Right ventricle myocardium inferior (tissue), 1 donor: ENCODE measurements at places on chromosomes 16 and 17. TPM values are rescaled to one million over a fixed set of nuclear protein-coding genes. Genes with fewer than 3 reads are reported as not detected.
A peak's percentile ranks its signal among the peaks of the same experiment; 100 is the strongest.

The PTX4 gene
- total RNA-seq: not detected

- DNase-seq: no peak
Observed at GRCh38 chr16:17696616-17697015, 225.9 kb upstream of the XYLT1 start.

- DNase-seq: no peak
Observed at GRCh38 chr16:1141191-1141590, 11.7 kb upstream of the CACNA1H start.

The CES5A gene
- total RNA-seq: 0.51 TPM

The TLCD3B gene
- not detected for total RNA-seq

- DNase-seq: no peak
Observed at GRCh38 chr17:15507896-15508295, 40.5 kb upstream of the CDRT4 start.

GRCh38 chr16:72419638-72420037, 247.7 kb upstream of the PMFBP1 start:
- no peak for DNase-seq

The C16orf89 gene
- 3.5 TPM for total RNA-seq

DNA sequence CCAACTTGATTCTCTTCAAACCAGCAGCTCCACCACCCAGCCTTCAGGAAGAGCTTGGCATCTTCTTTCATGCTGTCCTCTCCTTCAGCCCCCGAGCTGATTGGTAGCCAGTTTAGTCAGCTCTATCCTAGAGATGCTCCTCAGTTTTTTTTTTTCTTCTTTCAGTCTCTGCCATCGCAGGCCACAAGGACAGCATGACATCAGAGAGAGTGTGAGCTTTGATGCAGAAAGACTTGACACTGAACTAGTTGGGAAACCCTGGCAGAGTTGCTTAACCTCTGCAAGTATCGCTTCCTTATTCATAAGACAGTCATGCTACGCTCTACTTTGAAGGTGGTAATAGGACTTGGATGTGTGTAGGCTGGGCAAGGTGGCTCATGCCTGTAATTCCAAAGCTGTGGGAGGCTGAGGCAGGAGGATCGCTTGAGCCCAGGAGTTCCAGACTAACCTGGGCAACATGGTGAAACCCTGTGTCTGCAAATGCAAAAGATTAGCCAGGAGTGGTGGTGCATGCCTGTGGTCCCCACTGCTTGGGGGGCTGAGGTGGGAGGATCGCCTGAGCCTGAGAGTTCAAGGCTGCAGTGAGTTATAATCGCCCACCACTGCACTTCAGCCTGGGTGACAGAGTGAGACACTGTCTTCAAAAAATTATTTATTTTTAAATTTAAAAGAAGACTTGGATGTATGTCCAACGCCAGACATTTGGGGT, 2.6 kb downstream of the CD300LB start:
- DNase-seq: peak; percentile 67

- no peak for DNase-seq
Observed at GRCh38 chr17:45087504-45087975, 26.4 kb downstream of the NMT1 start.

The GPT2 gene
- 21.9 TPM for total RNA-seq

The PRR35 gene
- not detected for total RNA-seq

The DCXR gene
- total RNA-seq: 175 TPM

DNA sequence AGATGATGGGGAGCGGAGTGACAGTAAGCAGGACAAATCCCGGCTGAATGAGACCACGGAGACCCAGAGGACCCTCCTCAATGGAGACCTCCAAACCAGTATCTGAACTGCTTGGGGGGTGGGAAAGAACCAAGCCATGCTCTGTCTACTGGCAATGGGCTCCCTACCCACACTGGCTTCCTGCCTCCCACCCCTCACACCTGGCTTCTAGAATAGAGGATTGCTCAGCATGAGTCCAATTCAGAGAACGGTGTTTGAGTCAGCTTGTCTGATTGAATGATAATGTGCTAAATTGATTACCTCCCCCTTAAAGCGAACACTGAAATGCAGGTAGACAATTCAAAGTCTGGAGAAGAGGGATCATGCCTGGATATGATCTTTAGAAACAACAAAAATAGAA, 5.5 kb downstream of the SSTR2 start:
- DNase-seq: no peak

GRCh38 chr17:5249615-5250014, 15.0 kb upstream of the SCIMP start:
- no peak for DNase-seq

DNA sequence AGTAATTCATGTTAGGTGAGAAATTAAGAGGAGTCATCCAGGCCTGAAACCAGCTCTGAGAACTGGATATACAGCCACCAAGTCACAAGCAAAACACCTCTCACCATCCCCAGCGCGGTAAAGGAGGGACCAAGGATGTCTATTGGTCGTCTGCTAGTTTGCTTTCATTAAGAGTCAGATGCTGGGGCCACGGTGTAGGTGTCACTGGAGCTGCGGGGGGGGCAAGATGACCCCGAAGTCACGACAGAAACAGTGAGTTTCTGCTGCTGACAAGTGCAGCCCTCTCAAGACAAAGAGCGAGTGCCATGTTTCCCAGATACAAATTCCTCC, 790 bp downstream of the NCBP3 start:
- no peak for DNase-seq

DNA sequence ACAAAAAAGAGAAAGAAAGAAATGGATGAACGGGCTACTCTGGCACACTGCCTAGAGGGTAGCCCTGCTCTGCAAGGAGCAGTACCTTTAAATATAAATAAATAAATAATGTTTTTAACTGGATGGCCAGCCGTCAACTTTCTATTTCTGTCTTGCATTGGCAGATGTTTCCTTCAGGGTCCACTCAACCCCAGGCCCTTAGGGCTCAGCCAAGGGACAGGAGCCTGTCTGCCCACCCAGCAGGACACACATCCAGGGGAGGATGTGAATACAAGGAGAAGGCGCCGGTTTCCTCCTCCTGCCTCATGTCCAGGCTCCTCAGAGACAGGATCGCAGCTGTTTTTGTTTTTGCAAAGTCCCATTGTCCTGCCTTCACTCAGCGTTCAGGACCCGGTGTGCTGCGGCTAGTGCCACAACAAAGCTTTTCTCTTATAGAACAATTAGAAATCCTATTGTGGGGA, 22.6 kb downstream of the TTYH2 start:
- no peak for DNase-seq

DNA sequence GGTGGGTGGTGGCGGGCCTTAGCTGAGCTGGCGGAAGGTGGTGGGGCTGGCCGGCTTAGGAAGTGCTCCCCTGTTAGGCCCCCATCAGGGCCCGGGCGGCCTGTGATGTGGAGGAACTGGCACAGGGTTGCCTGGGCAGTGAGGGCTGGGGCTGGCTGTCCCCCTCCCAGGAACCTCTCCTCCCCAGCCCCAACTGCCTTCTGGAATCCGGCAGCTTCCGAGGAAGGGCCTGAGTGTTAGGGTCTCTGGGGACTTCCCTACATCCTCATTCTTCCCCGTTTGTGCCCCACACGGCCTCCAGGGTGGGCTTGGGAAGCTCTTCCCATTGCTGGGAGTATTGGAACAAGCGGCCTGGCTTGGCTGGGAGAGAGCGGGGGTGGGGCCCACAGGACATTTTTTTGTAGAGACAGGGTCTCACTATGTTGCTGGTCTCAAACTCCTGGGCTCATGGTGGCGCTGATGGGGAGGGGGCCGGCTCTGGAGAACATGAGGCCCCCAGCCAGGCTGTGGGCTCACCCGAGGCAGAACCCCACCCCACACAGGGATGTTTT, 89.9 kb upstream of the CIBAR2 start:
- no peak for DNase-seq

The TVP23A gene
- 0.41 TPM for total RNA-seq

DNA sequence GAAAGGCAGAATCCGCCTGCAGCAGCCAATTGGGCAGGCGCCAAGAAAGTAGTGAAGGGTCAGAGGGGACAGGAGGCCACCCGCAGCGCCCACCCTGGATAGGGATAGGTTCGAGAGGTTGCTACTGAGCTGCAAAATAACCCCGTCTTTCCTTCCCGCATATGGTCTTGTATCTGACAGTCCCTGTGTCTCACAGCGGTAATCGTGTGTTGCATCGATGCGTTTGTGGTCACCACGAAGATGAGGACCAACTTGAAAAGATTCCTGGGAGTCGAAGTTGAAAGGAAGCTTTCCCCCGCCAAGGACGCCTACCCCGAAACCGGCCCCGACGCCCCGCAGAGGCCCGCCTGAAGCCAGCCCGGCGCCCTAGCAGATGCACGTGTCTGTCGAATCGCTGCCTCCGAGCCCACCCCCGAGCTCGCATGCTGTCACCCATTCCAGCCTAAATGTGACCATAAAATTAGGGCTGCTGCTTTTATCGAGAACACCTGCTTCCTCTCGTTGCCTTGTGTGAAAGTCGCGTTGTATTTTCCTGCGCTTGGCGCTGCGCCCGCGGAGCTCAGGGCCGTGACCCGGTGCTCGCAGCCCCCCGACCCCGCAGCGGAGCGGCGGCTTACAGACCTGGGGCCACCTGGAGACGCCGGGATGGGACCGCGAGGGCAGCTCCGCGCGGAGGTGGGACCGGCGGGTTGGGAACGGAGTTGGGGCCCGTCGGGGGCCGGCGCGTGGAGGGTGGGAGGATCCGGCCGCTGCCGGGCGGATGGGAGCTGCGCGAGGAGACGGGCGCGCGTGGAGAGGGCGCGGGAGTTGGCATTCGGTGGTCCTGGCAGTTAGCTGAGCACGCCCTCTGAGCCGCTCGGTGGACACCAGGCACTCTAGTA, at the start of gene CMTM2:
Gene CMTM2, plus strand, starts transcription at position 813 of the 881 bp plus-strand sequence. CDS start 145 bp downstream, outside the sequence.
- no peak for DNase-seq

The SLC12A3 gene
- total RNA-seq: not detected

The LITAF gene
- 78.4 TPM for total RNA-seq

DNA sequence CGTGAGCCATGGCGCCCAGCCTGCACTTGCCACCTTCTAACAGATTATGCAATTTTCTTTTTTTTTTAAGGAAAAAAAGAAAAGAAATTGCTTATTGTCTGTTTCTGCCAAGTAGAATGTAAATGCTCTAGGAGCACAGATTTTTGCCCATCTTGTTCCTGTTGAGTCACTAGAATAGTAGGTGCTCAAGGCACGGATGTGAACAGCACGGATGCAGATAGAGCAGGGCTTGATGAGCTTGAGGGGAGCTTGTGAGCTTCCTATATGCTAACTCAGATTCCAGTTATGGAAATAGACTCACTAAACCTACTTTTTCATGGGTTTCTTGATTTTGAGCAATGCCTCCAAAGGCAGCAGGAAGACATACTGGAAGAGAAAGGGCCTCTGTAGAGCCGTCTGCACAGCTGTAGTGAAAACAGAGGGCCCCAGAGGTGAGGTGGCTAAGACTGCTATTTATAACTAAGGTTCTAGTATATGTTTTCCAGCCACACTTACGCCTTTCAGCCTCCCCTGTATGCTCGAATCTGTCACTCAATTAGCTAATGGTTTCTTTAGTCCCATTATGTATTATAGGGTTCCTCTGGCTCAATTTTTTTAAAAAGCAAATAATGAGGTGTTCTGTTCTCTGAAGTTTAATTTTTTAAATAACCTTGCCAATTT, 72.8 kb downstream of the WWP2 start:
- no peak for DNase-seq

DNA sequence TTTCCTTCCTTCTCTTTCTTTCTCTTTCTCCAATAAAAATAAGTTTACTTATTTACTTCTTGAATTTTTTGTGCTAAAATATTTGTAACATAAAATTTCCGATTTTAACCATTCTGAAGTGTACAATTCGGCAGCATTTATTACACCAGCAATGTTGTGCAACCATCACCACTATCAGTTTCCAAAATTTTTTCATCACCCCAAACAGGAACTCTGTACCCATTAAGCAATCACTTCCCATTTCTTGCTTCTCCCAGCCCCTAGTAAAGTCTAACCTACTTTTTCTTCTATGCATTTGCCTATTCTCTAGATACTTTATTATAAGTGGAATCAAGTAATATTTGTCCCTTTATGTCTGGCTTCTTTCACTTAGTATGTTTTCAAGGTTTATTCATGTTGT, 2.5 kb upstream of the HP start:
- no peak for DNase-seq
